RWPE1 (cell line): ENCODE measurements at places on chromosomes 16 and 17.

DNA sequence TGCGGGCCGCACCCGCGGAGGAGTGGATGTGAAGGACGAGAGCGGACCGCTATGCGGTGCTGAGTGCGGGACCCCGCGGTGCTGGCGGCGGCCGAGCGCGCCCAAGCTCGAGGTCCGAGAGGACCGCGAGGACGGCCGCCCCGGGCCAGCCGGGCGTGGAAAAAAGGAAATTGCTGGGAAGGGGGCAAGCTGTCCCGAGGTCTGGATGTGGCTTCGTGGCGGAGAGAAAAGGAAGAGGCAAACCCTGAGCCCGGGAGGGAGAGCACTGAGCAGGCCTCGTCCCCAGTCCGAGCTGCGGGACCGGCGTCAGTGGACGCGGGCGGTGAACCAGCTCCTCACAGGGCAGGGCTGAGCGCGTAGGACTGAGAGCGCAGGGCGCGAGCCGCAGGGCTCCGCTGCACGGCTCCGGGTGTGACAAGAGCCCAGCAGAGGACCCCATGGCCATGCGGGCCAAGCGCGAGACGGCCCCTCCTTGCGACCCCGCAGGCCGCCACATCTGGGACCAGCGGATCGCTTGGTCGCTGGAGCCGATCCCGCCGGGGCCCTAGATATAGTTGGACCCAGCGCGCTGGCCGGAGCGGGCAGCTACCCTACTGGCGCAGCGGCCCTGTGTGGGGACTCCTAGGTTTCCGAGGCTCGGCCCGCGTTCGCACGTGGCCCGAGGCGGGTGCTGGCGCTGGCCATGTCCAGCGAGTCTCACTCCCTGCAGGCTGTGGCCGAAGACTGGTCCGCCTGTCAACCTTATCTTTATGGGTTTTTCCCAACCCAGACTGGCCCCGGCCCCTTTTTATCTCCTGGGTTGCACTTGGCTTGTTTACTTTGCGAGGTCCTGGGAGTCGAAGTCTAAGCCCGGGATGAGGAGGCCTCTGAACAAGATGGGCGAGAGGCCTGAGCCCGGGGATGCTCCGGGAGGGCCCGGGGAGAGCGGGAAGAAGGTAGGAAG lies 2.4 kb downstream of the TBX4 start:
- no peak for DNase-seq

DNA sequence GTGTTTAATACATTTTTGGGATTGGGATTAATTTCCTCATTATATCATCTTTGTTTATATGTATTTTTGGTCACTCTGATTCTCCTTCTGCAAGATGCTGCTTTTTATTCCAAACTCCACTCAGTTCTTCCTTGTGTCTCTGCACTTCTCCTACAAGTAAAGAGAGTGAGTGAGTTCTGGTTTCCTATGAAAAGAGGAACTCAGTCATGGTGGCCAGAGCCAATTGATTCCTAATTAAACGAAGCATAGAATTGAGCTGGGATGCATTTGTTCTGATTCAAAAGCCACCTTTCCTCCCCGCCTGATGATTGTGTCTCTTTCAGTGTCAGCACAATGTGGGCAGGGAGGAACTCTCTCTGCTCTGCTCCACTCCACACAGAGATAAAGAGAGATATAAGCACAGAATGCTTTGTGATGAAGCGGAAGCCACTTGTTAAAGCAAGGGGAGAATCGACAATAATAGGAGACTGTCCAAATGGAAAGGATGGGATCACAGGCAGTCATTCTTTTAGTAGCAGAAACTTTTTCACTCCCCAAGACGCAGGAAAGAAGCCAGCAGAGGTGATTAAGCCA lies 121.3 kb upstream of the GOT2 start:
- DNase-seq, result no peak

DNA sequence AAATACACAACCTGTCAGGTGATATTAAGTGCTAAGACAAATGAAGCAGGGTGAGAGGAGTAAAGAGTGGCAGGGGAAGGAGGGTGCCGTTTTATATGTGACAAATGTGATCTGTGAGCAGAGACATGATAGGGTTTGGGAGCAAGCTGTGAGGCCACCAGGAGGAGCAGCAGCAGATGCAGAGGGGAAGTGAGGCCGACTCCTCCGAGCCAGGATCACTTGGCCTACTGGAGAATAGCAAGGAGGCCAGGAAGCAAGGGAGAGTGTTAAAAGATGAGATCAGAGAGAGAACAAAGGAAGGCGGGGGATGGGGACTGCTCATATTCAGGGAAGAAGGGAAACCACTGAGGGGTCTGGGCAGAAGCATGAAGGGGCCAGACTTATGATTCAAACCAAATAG lies 129.4 kb downstream of the TANGO6 start:
- no peak for DNase-seq

GRCh38 chr17:73257516-73257915 lies 4.2 kb downstream of the CPSF4L start:
- no peak for DNase-seq

DNA sequence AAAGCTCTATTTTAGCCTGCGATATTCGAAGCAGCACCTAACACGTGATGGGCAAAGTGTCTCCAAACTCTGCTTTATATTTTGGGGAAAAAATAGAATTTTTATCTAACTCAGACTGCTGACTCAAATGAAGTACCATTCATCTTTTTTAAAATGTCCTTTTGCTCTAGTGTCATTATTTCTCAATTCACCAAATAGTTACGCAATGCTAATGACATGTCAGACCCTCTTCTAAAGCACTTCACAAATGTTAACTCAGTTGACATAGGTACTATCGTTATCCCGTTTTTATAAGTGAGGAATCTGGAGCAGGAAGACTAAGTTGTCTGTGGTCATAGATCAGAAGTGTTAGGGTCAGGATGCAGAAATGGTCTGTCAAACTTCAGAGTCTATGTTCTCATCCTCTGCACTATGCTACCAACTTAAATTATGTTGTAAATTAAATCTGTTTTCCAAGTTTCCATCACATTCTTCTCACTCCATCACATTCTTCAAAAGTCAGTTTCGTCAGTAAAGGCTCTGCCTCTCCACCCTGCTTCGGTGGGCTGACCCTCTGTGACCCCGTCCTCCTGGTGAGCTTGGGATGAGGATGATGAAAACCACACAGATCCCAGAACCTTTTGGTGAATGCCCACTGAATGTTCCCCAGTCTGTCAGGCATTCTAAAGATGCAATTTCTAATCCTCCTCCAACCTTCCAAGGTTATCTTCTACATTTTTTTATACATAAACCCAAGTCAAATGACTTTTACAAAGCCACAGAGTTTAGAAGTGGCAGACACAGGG lies 102.8 kb downstream of the ADAMTS18 start:
- DNase-seq, result no peak

DNA sequence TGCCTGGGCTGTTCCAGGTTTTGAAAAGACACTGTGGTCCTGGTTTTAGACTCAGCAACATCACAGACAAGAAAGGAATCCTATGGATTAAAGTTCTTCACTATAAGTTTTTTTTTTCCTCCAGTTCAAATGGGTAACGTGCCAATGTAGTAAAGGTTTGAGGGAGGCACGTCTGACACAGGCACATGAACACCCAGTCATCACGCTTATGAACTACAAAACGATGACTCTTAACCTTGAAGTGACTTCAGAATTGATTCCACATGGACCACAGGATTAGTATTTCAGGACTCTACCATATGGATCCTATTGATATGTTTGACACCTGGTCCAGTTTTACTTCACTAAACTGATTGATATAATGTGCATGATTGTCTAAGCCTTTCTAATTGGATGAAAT lies 2.3 kb downstream of the PRMT7 start:
- DNase-seq, result no peak

GRCh38 chr16:58034128-58034685 lies 8.7 kb downstream of the MMP15 start:
- no peak for DNase-seq

- DNase-seq, result no peak
Observed at GRCh38 chr16:88978608-88979346, 1.8 kb upstream of the CBFA2T3 start.

GRCh38 chr16:72894293-72895151 lies 153.4 kb downstream of the ZFHX3 start:
- no peak for DNase-seq

- no peak for DNase-seq
Observed at GRCh38 chr16:73023752-73024570, 24.0 kb downstream of the ZFHX3 start.
